ENCODE measurements at places on chromosomes 6 and 20.

- DNase-seq = peak; percentile 78
Observed at GRCh38 chr6:69026243-69026642, 391.2 kb downstream of the ADGRB3 start.

DNA sequence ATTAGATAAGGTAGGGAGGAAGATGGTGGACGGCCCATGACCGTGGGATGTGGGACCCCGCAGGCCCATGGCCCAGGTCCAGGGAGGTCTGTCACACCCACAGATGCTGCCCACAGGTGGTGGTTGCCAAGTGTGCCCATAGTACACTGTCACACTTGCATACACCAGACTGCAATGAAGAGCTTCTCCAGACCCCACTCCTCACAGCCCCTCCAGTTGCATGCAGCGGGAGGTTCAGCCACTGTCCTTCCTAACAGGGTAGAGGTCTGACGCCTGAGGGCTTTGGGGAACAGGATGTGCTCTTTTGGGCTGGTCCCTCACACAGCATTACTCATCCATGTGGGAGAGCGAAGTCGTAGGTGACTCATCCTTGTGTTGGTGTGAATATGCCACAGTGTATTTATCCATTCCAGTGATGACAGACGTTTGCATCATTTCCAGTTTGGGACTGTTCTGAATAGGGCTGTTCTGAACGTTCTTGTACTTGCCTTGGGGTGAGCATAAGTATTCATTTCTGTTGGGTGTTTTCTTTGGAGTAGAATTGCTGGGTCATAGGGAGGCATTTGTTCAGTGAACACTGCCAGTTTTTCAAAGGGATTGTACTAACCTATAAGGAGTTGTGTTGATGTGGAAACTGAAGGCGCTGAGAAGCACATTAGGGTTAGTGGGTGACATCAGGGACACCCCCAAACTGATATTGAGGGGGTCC is 10.1 kb upstream of the PYGB start:
- peak; percentile 100 for DNase-seq

DNA sequence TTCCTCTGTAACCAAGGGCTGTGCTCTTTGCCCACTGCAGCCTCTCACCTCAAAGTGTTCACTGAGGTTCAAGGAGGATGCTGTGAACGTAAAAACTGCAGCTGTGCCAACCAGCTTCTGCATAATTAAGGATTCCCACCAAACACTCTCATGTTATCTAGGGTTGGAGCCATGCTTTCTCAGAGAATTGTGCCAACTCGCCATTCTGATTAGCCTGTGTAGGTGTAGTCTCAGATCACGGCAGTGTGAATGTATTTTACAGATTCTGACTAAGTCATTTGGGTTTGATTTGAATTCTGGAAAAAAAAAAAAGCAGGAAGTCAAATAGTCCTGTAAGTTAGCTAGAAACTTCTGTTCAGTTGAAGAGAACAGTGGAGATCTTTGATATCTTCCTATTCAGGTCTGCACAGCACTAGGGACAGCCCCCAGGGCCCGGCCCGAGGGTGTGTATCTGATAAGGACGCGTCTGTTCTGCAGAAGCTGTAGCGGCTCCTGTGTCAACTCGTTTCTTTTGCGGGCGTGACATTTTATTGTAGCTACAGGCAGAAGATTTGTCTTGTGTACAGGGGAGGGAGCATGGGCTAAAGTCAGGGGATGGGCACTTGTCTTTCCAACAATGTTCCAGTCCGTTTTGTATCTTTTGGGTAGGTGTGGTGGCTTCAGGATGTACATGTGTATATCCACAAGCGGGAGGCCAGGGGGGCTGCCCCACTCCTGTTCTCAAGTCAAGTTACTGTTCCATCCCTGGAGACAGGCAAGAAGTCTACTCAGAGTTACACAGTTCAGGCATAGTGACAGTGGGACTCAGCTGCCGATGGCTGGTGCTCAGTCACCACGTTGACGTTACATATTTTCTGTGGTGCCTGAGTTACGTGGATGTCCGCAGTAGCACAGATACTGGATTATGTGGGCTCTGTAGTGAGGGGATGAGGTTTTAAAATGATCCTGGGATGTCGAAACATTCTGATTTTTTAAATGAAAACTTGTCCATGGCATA is 12.4 kb downstream of the IRF4 start:
- no peak for DNase-seq

DNA sequence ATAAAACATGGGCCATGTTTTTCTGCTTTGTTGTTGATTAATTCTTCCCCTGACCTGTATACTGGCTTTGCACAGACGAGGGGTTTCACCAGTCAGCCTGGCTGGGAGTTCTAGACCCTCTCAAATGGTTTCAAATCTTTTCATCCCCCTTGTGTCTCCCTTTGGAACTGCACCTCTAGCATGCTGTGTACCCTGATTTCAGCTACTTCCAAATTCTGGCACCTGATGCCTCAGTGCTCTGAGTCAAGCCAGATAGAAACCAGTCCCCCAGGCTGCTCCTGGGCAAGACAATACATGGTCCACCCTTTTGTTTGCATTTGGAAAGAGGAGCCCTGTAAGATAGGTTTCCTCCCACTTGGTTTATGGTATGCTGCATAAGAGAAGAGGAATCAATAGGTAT is 290.2 kb downstream of the BTBD3 start:
- DNase-seq = peak; percentile 3

DNA sequence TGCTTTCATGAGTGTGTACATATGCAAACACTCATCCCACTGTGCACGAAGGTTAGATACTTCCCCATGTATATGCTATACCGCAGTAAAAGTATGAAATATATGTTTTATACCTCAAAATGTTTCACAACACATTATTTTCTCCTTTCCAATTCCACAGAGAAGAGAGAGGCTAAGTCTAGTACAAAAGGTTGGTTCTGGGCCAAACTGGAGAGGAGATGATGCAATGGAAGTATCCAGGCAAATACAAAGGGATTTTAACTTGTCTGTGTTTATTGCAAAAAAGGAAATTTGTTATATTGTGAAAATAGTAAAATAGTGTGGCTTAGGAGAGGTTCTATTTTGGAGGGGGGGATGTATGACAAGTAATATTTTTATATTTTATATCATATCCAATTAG is 112.6 kb downstream of the PLCB1 start:
- peak; percentile 36 for DNase-seq

DNA sequence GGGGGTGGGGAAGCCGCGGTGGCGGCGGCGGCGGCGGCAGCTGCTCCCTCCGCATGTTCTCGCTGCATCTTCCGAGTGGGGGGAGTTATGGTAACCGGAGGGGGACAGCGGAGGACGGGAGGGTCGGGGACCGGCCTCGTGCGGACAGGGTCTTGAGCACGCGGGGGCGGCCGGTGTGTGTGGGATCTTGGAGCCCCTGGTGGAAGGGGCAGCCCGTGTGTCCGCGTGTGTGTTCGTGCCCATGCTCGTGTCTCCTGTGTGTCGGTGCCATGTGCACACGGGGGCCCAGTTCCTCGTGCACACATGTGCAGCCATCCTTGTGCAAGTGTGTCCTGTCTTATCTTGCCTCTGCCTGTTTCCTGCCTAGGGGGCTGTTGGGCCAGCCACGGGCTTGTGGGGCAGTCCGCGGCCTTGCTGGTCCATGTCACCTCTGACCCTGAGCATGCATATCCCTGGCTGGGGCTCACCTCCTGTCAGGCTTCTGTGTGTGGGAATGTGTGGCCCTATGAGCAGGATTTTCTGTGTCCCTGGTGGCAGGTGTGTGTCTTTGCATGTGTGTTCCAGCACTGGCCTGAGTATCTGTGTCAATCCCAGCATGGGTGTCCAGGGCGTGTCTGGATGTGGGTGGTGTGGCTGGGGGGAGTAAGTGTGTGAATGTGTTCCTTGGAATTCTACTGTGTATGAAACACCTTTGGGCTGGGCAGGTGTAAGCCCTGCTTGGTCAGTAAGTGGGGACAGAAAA is 8.5 kb downstream of the SYNGAP1 start:
- DNase-seq = peak; percentile 48
